NT2/D1 (cell line): ENCODE measurements at places on chromosomes 4 and X.

- no peak for DNase-seq
Observed at GRCh38 chrX:43973249-43974099, at the start of gene NDP. TSS of gene NDP (minus strand) at chrX:43973390. CDS start at chrX:43958645, 14,745 bp downstream.

- no peak for DNase-seq
Observed at GRCh38 chr4:128107766-128108165, 46.7 kb downstream of the LARP1B start.

GRCh38 chrX:71536285-71536684, 3.4 kb downstream of the OGT start:
- DNase-seq, result no peak

- no peak for DNase-seq
Observed at GRCh38 chrX:46216406-46216805, 328.8 kb downstream of the ZNF674 start.
